ENCODE measurements at places on chromosomes 16 and 17.
A peak's percentile ranks its signal among the peaks of the same experiment; 100 is the strongest.

GRCh38 chr16:64312980-64313379 lies 808.9 kb downstream of the CDH11 start:
- DNase-seq, result no peak

- no peak for DNase-seq
Observed at GRCh38 chr17:57369509-57369945, 113.2 kb downstream of the MSI2 start.

DNA sequence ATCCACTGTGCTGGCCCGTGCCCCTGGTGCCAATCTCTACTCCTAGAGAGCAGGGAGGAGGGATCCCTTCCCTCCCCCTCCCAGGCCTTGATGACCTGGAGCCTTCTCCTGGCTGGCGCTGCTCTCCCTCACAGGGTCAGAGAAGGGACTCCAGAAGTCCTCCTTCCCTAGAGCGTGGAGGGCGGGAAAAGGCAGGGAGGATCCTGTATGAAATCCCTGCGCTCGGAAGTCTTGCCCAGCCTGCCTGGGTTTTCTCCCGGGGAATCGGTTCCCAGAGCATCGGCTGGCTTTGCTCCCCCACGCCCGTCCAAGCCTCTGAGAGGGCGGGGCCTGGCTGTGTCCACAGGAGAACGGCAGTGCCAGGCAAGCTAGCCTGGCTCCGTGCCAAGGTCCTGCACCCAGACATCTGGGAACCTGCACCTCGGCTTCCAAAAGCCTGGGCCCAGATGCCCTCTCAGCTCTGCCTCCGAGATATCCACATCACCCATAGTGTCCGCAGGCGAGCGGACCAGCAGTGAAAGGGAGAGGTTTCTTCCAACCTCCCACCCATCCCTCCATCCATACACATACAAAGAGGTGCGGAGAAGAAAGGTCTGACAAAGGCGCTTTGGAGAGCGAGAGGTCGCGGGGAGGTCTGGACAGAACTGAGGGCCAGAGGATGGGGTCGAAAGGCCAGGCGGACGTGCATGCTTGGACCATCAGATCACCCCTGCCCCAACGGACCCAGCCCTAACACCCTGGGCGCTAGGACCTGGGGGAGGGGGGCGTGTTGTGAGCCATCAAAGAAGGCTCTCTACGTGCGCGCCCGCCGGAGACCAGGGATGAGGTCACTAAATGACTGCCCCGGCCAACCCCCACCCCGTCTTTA lies 1.1 kb downstream of the MPP2 start:
- no peak for DNase-seq

DNA sequence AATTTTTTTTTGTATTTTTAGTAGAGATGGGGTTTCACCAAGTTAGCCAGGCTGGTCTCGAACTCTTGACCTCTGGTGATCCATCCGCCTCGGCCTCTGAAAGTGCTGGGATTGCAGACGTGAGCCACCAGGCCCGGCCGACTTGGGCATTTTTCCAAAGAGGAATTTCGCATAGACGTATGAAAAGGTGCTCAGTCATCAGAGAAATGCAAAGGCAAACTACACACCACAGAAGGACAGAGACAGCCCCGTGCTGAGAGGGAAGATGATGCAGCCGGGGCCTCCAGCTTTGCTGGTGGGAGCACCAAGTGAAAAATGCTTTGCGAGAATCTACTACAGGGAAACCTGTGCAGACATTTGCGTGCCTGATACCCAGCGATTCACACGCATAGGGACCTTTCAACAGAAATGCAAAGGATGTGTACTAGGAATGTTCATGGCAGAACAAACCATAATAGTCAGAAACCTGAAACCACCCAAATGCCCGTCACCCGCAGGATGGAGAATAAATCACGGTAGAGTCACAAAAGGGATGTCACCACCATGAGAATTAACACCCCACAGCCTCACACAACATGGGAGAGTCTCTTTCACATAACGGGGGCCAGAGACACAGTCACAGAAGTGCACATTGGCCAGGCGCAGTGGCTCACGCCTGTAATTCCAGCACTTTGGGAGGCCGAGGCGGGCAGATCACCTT lies 5.2 kb downstream of the RAB40B start:
- DNase-seq, result no peak

GRCh38 chr16:50282010-50282538 lies 15.7 kb downstream of the ADCY7 start:
- peak; percentile 33 for DNase-seq

DNA sequence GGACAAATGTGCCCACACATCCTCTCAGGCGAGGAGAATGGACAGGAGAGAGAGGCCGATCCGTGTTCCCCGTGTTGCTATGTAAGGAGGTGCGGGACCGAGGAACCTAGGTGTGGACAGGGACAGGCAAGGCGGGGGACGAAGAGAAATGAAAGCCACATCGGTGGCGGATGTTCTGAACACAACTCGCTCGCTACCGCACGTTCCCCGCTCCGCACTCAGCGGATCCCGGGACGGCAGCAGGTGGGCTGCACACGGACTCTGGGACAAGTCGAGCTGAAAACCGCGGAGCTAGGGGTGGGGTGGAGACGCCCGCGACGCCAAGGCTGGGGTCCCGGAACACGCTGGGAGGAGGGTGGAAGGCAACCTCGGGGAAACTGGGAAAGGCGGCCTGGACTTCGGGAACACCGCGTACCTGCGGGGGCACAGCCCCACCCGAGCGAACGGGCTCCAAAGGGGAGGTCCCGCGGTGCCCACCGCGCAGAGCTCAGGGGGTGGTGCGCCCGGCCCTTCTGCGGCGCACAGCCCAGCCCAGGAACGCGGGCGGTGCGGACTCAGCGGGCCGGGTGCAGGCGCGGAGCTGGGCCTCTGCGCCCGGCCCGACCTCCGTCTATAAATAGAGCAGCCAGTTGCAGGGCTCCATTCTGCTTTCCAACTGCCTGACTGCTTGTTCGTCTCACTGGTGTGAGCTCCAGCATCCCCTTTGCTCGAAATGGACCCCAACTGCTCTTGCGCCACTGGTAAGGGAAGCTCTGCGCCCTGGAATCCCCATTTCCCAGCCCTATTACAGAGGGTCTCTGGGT lies at the start of gene MT1E:
TSS of gene MT1E (plus strand) at position 642 of the 803 bp plus-strand sequence. CDS start at position 713, 71 bp downstream.
- peak; percentile 20 for DNase-seq

DNA sequence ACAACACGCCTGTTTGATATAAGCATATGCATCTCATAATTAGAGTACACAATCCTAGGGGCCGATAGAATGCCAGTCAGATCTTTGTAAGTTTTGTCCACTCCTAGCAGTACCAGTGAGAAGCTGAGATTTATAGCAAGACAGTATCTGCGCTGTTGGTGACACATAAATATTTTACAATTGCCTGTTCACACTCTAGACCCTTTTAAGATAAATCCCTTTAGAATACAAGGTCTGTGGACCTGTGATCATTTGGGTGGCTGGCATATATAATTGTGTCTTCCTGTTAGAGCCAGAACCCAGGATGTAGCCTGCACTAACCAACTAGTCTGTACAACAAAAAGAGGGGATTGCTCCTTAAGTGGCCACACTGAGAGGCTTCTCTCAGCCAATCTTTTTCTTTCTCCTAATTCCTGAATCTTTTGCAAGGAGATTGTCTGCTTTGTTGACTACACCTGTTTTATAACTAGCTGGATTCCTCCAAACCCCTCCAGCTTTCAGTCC lies 74.7 kb downstream of the WIPI1 start:
- DNase-seq, result no peak

DNA sequence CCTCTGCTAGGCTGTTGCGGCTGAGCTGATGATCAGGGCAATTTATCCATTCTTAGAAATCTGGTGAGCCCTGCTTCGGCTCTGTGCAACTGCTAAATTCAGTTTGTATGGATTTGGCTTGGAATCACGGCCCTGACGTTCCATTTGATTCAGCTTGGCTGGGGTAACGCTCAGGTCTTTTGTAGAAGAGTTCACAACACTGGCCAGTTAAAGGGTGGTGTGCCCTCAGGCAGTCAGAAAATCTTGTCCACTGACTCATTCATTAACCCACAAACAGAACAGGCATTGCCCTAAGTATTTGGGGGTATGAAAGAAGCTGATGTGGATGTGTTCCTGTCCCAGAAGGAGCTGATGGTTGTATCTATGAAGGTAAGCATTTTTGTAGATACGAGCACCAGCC lies 53.9 kb downstream of the GNAO1 start:
- no peak for DNase-seq

DNA sequence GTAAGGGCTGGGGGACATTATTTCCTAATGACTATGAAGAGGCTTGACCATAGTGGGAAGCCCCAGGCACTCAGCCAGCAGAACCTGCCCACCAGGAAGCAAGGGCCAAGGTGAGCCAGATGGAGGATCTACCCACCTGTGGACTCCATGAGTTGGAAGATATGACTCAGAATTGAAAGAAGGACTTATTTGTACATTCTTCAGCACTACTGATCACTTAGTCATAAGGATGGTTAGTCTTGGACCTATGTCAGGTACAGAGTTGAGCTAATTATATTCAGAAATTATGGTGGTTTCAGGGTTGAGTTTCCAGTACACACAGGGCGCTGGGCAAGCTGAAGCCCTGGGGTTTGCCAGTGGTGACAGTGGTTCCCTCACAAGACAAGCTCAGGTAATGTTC lies 24.0 kb upstream of the GRIN2A start:
- DNase-seq, result no peak

- DNase-seq, result no peak
Observed at GRCh38 chr16:30374538-30374937, at the start of gene MYL11. Gene MYL11, plus strand, starts transcription at chr16:30374802. Its CDS starts 56 bp downstream, at chr16:30374858.

DNA sequence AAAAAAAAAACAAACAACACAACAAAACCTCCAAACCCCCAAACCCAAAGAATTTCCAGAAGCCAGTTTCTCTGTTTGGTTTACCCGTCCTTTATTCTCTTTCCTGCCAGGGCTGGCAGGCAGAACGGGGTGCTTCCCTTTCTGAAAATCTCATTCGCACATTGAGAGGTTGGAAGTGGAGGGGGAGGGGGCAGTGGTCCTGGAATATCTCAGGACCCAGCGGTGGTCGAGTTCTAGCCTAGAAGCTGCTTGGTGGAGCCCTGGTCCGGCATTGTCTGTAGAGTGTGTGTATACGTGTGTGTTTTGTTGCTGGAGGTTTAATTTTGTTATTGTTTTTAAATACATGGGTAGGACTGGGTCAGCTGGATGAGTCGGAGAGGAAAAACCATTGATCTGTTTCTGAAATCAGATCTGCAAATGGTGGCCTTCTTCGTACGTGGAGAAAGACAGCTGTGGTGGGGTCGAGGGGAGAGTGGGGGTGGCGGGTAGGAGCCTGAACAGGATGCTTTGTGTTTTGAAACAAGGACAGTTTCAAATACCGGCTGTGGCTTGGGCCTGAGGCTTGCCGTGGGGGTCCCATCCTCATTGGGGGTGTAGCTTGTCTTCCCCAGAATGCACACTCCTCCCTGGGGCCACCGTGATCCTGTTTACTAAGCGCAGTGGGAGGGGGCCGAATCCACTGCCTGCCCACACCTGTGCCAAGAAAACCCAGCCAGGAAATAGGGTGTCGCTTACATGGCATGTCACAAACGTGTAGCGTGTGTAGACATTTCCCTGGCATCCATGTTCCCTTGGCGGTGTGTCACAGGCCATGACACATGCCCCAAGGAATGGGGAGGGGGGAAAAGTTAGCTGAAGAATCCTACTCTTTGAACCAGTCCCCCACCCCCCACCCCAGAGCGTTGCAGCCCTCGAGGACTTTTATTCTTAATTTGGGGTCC lies 1.6 kb downstream of the CMIP start:
- no peak for DNase-seq

GRCh38 chr16:28985211-28986041 lies 574 bp downstream of the LAT start:
- DNase-seq, result no peak

DNA sequence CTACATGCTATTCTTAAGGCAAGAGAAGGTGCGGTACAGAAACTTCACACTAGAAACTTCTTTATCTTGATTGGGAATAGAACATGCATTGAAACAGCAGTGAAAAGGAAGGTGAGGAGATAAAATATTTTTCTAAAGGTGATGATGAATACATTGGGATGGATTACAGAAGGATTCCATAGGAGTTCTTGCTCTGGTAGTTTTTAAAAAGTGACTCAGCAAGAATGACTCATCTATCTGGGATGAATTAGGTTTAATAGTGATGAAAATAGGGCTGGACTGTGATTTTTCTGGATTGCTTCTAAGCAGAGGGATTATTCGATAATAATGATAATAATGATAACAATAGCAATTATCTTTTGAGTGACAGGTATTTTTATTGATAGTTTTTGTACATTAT lies 65.6 kb upstream of the HS3ST4 start:
- no peak for DNase-seq

GRCh38 chr17:11077673-11078072 lies 163.3 kb upstream of the SHISA6 start:
- DNase-seq, result no peak

DNA sequence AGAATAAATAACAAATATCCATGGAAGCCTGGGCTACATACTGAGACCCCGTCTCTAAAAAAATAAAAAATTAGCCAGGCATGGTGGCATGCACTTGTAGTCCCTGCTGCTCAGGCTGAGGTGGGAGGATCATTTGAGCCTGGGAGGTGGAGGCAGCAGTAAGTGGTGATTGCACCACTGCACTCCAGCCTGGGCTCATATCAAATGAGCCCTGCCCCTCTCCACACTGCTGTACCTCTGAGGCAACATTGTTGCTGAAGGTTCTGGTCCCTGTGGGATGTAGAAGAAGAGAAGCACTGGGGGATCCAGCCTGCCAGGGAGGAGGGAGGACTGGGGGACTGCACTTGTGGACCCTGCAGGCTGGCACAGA lies 11.4 kb upstream of the ARHGAP23 start:
- no peak for DNase-seq

DNA sequence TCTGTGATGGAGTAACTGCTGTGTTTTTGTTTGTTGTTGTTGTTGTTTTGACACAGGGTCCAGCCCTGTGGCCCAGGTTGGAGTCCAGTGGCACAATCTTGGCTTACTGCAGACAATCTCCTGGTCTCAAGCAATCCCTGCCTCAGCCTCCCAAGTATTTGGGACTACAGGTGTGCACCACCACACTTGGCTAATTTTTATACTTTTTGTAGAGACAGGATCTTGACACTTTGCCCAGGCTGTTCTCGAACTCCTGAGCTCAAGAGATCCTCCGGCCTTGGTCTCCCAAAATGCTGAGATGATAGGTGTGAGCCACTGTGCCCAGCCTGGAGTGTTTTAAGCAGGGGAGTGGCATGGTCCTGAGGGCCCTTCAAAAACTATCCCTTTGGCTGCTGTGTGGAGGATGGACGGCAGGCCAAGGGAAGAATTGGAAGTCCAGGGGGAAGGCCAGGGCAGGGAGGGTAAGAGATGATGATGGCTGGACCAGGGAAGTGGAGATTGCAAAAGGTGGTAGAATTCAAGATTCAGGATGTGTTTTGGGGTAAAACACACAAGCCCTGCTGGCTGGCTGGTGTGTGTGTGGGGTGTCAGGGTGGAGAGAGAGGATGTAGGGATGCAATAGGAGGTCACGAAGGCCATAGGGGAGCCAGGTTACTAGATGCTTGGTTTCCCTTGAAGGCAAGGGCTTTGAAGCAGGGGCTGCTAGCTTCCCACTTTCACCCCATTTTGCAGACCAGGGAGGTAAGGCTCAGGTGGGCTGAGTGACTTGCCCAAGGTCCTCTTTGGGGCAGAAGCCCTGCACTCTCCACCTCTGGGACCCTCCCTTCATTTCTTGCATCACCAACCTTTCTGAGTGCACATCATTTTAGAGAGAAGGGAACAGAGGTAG lies 18.8 kb upstream of the PLLP start:
- no peak for DNase-seq

- no peak for DNase-seq
Observed at GRCh38 chr16:72434159-72434558, 262.2 kb upstream of the PMFBP1 start.

GRCh38 chr17:37797206-37797605 lies 52.3 kb upstream of the HNF1B start:
- no peak for DNase-seq
